Ascending aorta (tissue), 2 donors: ENCODE measurements at places on chromosomes 12 and 14.
A peak's percentile ranks its signal among the peaks of the same experiment; 100 is the strongest.

DNA sequence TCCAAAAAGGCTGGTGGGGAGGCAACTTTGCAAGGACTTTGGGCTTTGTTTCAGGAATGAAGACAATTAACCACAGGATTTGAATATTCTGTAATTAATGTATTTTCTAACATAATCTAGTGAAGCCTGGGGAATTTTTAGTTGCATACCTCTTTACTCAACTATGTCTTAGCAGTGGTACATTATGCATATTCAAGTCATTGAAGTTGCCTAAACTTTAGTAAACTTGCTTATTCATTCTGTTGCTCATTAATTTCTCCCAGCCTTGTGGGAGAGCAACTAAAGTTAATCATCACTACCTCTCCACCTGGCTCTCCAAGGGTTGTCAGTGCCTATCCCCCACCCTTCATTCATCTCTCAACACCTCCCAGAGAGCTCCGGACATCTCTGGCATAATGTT lies 54.2 kb downstream of the IFNG-AS1 start:
- DNase-seq, result no peak

DNA sequence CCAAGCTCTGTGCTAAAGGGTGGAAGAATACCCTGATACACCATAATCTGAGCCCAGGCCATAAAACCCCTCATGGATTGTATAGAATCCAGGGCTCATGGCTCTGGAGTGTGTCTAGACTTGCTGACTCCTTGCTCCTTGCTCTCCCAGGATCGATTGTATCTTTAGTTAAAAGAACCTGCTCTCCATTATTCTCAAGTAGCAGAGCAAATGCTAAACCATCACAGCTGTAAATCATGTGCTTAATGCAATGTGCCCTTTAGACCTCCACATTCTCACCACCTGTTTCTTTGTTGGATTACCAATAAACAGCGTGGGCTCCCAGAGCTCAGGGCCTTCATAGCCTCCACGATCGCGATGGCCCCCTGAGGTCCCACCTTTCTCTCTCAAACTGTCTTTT lies 411.6 kb upstream of the FBXO33 start:
- DNase-seq, result no peak

DNA sequence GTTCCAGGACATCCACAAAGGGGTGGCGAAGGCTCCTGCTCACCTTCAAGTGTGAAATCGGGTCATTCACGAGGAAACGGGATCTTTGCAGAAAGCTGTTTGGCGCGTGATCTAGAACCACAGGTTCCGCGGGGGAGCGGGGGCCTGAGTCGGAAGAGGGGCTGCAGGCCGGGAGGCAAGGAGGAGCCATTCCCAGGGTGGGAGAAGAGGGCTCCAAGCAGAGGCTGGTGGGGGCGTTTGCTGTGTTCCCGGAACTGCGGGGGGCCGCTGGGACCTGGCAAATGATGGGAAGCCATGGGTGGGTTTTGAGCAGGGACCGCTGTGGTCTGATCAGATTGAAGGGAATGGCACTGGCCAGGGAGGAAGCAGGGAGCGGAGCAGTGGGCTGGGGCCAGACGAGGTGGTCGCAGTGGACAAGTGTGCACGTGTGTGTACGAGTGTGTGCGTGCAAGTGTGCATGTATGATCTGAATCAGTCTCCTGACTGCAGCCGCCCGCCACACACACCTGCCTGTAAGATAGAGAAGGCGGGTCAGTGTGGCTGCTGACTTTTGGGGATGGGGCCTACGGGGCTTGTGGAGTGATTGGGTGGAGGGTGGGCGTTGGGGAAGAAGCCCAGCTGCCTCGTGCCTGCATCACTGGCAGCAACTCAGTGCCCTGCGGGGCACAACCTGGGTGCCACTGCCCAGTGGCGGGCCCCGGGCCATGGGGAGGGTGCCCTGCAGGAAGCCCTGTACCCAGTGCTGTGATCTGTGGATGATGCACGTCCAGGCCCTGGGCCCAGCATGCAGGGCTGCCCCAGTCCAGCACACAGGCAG lies 141.9 kb downstream of the KIF26A start:
- DNase-seq, result peak; percentile 58

DNA sequence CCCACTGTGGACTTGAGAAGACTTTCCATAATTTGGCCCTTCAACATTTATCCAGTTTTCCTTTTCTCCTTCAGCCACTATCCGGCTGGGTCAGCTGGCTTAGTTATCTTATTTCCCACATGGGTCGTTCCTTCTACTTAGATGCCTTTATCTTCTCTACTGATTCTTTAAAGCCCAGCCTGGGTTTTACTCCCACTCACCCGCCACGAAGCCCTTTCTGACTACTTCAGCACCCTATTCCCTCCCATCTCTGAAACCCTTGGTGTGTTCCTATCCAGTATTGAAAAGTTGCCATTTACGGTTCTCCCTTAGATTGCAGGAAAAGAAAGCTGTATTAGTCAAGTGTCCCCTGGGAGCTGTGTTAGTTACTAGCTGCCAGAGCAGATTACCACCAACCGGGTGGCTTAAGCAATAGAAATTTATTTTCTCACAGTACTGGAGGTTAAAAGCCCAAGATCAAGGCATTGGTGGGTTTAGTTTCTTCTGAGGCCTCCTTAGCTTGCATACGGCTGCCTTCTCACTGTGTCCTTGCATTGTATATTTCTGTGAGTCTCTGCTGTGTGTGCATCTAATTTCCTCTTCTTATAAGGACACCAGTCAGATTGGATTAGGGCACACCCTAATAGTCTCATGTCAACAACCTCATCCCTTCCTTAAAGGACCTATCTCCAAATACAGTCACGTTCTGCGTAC lies 105.5 kb downstream of the GPATCH2L start:
- DNase-seq, result no peak

GRCh38 chr12:121107681-121108080 lies 25.0 kb upstream of the P2RX7 start:
- no peak for DNase-seq

- no peak for DNase-seq
Measured at GRCh38 chr12:21659383-21659782, 1.7 kb upstream of the LDHB start.

DNA sequence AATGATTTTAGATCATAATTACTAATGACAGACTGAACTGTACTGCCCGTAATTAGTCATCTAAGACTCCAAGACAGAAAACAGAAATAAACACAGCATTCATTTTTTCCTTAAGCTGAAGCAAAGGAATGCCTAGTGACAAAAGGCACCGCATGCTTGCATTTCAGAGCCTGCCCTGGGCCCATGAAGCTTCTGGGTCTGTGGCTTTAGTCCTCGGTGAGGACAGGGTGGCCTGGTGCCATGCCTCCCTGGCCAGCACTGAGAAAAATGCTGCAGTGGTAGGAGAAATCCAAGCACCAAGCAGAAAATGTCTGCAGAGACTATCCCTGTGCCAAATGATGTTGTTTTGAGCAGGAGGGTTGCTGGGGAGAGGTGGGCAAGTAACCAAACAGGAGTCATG lies 171.6 kb downstream of the CALM1 start:
- DNase-seq, result no peak

DNA sequence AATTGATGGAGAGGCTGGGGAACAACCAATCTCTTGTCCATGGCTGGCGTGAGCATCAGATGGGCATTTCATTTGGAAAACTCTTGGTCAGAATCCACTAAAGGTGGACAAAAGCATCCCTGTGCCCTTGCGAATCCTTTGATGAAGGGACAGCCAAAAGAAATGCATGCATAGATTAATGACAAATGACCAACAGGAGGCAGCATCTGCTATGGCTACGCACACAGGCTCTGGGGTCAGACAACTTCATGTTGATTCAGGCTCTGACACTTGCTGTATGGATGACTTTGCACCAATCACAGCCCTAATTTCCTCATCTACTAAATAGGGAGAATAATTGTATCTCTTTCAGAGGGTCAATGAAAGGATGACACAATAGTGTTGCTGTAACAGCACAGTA lies 117.5 kb downstream of the ASCL4 start:
- no peak for DNase-seq

- no peak for DNase-seq
Measured at GRCh38 chr14:57760896-57761295, 105.0 kb downstream of the SLC35F4 start.
